RWPE1 (cell line): ENCODE measurements at places on chromosomes 7 and 10.

- DNase-seq: no peak
Observed at GRCh38 chr10:32650246-32650655, 204.3 kb downstream of the CCDC7 start.

DNA sequence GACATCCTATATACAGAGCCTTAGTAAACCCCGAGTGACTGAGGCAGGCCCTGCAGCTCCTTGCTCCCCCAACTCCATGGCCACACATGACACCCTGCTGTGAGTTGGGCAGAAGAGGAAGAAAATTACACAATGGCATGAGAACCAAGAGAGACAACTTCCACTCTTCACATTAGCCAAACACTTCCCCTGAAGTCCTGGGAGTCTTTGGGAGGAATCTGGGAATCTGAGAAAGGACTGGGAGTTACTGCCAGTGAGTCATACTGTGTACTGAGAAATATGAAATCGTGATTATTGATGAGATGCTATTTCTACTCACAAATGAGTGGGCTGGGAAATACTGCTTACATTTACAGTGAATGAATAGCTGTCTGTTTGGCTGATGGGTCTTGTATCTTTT, 116.6 kb downstream of the SPAG6 start:
- DNase-seq: no peak

DNA sequence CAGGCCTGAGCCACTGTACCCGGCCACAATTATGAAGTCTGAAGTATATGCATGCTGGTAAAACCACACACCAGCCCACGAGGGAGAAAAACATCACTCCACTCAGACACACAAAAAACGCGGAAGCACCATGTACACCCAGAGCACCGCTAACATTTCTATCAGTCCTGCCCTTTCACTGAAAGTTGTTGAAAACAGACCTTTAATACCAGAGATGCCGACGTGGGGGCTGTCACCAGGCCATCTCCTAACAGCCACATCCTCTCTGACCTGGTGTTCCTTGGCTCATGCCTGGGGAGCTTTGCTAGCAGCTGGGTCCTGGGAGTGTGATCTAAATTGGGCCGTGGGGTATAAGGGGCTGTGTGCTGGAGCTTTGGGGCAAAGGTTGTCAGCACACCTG, 49.8 kb downstream of the BAIAP2L1 start:
- DNase-seq: no peak

DNA sequence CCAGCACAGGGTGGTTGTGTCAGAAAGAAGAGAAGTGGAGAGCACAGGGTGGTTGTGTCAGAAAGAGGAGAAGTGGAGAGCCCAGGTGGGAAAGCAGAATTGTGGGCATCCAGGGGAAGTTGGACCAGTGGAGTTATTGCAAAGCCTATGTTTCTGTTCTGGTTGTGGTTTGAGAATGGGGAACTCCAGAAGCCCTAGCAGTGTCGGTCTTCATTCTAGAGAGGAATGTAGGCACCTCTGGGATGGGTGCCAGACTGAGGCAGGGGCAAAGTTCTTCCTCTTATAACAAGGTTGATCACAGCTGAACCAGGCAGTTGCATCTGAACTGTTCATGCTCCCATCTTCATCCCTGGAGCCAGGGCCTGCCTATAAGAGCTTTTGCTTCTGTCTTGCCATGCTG, 954 bp downstream of the FSCN3 start:
- DNase-seq: no peak

DNA sequence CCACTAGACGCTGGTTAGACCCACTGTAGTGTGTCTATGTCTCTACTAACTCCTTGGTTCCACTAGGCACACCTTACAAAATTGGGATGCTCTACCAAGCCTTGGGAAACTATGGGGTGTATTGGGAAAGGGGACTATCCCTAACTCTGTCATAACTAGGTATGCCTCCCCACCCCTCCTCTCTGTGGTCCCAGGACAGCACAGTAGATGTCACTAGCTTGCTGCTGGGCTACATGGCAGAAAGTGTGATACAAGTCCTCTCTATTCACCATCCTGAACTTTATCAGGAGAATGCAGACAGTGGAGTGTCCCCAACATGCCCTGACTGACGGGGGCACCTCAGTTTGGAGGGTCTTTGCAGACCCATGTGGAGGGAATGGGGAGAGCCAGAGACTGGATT, 30.3 kb upstream of the TMEM273 start:
- DNase-seq: no peak

DNA sequence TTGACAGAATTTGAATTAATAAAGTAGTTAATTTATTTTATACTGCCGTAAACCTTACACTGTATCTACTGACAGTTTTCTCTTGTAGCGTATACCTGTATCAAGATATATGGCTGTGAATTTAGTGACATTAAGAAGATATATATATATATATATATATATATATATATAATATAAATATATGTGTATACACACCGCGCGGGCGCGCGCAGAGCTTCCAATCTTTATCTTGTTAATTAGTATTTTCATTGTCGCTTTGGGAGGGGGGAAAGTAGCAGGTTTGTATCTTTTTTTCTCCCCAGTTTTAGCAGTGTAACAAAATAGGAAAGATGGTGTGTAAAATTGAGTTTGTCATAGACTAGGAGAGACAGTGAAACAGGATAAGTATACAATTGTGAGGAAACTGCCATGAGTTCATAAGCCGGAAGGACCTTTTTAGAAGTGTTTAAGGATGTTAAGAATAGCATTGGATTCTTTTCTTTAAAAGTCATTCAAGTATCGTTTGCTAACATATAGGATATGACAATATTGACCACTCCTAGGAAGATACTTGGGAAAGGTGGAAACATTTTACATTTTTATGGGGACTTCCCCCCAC, 2.0 kb downstream of the PLEKHA1 start:
- DNase-seq: no peak

- DNase-seq: no peak
Observed at GRCh38 chr7:64946772-64947171, 43.7 kb downstream of the ZNF273 start.

DNA sequence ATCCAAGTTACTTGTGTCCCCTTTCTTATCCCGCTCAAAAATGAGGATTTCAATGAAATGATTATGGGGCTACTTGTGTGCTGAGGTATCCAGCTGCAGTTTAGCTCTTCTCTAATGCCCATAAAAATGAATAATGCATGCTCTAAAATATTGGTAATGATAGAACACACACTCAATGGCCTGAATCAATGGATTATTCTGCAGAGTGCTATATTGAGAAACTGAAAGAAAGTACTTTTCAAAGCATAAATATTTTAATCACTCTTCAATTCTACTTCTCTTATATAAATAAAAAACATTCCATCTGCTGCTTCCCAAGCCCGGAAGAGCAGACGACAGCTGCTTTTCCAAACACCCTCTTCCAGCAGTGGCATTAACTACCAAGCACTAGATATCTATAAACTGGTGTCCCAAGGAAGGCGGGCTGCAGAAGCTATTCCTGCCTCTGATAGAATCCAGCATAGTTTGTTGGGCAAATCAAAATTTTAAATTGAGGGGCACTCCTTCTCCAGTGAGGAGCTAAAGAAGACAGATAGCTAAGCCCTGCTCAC, 284.9 kb upstream of the AOAH start:
- no peak for DNase-seq

GRCh38 chr10:27741173-27742091, 4.2 kb downstream of the MKX start:
- no peak for DNase-seq

- no peak for DNase-seq
Observed at GRCh38 chr10:96740579-96741281, 20.4 kb upstream of the PIK3AP1 start.

GRCh38 chr10:28496017-28496416, 36.9 kb upstream of the WAC start:
- no peak for DNase-seq

DNA sequence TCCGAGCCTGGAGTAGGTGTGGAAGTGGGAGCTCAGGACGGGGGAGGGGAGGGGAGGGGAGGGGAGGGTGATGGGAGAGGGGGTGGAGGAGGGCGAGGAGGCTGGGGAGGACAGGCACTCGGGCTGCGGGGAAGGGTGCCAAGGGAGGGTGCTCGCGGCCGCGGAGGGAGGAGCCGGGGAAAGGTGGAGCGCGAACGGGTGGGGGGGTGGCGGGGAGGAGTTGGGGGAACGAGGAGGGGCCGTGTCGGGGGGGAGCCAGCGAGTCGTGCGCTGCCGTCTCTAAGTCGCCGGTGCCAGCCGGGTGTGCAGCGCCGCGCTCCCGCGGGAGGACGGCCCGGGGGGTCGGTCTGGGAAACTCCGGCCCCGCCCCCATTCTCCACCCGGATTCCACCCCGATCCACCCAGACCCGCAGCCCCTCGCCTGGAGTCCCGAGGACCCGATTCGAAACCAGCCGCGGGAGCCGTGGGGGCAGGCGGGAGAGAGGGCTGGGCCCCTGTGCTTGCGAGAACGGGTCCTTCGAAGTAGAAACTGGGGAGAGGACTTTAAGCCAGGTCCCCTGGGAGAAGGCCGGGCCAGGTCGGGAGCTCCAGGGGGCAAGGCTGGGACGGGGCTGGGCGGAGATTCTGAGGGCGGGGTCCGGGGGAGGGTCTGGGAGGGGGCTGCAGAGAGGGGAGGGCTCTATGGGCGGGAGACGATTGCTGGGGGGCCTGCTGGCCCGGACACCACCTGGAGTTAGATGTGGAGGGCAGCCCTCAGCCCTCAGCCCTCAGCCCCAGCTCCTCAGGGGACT, at the start of gene ZNF467:
TSS of gene ZNF467 (minus strand) at position 143 of the 791 bp plus-strand sequence. CDS start 2,556 bp downstream, outside the sequence.
- no peak for DNase-seq

- no peak for DNase-seq
Observed at GRCh38 chr7:44626620-44627019, 20.2 kb downstream of the OGDH start.

DNA sequence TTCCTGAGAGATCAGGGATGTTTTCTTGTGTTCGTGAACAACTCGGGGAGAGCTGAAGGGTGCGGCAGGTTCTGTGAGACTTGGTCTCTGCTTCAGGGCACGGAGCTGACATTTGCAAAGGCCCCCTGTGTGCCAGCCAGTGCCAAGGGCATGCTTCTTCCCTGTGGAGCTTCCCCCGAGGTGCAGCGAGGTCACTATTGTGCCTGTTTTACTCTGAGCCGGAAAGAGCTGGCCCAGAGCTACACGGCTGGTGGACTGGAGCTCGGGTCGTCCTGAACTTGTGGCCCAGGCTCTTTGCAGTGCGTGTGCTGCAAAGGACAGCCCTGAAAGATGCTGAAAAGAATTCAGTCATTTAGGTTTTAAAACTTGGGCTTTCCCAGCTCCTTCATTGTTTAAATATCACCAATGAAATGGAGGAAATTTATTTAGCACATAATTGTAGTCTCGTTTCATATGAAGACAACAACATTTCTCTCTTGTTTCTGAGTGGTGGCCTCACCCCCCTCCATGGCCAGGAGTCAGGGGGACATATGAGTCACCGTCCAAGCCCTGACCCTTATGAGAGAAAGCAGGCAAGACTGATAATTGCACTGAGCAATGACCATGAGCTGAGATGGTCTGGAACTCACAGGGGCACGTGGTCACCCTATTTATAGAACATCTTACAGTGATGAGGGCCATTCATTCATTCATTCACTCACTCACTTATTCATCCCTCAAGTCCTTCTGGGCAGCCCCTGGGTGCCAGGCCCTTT, 102.6 kb downstream of the PTPRE start:
- no peak for DNase-seq

GRCh38 chr7:96710544-96710943, 898 bp upstream of the SEM1 start:
- DNase-seq: no peak

- DNase-seq: no peak
Observed at GRCh38 chr7:148967032-148967372, 61.3 kb downstream of the PDIA4 start.

- no peak for DNase-seq
Observed at GRCh38 chr7:140214075-140214684, 37.4 kb upstream of the KDM7A start.

- no peak for DNase-seq
Observed at GRCh38 chr7:28497009-28497408, 84.7 kb downstream of the CREB5 start.

DNA sequence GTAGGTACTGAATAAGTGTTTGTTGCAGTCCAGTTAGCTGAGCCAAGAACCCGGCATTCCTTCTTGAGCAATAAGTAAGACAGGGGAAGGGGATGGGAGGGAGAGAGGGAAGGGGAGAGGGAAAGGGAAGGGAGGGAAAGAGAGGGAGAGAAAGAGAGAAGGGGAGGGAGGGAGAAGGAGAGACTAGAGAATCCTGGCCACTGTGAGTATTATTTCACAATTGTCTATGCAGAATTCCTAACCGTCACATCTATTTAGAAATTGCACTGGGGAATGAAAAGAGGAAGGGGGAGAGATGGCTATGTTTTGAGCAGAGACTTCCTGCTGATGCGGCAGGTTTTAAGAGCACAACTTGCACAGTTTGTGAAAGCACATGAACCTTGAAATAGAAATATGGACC, 251.4 kb upstream of the ZMIZ1 start:
- DNase-seq: no peak

GRCh38 chr7:51162724-51163329, 153.8 kb downstream of the COBL start:
- peak; percentile 61 for DNase-seq

DNA sequence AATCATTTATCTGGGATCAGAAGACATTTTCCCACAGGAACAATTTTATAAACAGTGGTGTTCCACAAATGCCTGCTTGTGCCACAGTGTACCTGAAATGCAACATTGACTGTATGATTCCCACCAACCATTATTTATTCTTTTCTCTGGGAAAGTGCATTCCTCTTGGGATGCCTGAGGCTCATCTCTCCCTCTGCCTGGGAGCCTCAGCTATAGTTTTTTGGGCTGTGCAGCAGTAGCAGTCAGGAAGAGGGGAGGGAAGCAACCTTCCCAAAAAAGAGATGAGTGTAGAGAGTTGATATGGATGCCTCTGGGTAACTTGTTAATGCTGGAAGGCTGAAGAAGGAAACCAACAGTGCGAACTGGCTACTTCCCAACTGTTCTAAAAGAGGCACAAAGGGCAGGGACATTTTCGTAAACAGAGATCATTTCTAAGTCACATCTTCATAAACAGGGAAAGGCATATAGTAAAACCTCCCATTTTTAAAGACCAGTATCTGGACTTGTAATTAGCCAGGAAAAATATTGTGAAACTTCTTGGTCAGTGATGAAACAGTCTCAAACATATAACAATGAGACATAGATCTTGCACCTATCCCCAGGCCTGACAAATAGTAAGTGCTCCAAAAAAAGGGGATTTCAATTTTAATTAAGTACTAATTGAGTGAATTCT, 1.4 kb upstream of the CALD1 start:
- DNase-seq: no peak

GRCh38 chr7:147276783-147277370, 1160.3 kb downstream of the CNTNAP2 start:
- no peak for DNase-seq

DNA sequence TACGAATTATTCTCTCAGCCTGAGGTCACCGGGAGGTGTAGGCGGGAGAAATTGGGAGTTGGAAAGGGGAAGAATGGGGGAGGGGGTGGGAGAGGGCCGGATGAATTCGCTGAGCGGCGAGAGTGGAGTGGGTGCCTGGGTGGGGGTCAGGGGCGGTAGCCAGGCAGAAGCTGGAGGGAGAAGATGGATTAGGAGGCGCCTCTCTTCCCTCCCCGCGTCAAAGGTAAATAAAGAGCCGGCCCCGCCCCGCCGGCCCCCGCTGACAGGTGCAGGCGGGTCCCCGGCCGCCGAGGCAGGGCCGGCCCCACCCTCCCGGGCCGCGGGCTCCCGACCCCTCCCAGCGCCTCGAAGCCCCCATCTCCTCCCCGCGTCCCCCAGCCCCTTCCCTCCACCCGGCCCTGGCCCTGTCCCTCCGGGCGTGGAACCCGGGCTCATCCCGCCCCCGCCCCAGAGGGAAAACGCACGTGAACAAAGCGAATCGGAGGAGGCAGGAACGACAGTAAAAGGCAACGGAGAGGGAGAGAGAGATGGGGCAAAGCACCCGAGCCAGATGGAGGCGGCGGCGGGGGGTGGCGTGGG, 872 bp downstream of the FAM131B start:
- DNase-seq: no peak

GRCh38 chr10:68103901-68104300, 5.4 kb upstream of the MYPN start:
- DNase-seq: no peak
